ENCODE measurements at places on chromosomes 7 and 10.

GRCh38 chr10:17736223-17736622 lies 15.8 kb upstream of the TMEM236 start:
- no peak for DNase-seq

GRCh38 chr7:91620827-91621226 lies 259.7 kb downstream of the MTERF1 start:
- no peak for DNase-seq

DNA sequence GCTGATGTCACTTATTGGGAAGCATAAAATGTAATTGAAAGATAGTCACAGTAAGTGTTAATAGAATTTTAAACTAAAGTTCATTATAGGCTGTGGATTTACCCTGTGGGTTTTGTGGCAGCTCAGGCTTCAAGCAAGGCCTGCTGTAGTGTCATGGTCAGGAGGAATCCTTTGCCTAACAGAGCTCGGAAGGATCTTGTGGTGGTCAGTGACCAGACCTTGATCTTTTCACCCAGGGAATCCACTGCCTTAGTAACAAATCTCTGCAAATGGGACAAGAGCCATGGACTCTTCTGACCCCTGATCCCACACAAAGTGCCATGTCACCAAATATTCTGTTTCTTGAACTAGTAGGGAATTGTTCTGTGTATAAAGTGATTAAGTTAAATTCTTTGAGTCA lies 20.6 kb upstream of the HDAC9 start:
- DNase-seq = no peak

GRCh38 chr7:5827755-5828154 lies 46.3 kb upstream of the RNF216 start:
- DNase-seq = peak; percentile 13

GRCh38 chr7:71342202-71342601 lies 210.3 kb downstream of the GALNT17 start:
- no peak for DNase-seq

DNA sequence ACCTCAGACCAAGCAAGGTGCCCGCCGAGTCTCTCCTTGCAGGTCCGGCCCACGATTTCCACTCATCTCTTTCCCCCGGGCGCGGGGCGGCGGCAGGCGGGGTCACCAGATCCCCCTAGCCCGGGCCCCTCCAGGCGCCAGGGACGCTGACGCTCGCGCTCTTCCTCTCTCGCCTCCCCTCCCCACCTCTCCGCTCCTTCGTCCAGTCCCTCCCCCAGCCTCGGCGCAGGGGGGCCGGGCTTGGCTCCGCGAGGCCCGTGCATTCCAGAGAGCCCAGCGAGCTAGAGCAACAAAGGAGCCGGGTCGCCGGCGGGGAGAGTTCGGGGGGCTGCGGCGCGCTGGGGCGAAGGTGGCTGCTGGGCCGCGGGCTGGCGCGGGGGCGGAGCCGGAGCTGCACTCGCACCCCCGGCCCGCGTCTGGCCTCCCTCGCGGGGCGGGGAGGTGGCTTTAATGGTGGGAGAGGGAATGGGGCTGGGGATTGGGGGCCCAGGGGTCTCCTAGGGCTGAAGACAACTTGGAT lies at the start of gene SMO:
SMO (plus strand) TSS at position 262 of the 520 bp plus-strand sequence. CDS start 519 bp downstream, outside the sequence.
- peak; percentile 53 for DNase-seq

DNA sequence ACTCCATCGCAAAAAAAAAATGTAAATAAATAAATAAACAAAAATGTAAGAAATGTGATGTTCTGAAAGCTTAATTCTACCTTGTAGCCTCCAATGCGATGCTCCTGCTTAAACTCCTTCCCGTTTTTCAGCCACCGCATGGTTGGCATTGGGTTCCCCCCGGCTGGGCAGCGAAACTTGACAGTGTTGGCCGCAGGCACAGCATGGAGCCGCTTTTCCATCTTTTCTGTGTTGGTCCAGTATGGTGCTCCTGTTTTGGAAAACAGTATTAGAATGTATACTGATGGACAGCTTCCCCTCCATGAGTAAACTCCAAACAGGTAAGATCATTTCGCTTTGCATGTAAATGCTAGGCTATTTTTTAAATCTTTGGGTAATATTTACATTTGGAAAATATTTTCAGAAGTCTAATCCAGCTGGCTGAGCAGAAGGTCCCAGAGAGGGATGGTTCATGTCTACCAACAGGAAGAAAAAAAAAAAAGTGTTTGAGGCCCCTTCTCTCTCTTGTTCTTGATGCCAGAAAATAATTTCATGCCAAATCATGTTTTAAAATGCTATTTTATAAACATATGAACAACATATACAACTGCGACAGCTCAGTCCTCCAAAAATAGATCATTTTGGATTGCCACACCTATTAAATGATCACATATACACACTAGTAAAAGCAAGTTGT lies 46.9 kb downstream of the FGFR2 start:
- DNase-seq = no peak

DNA sequence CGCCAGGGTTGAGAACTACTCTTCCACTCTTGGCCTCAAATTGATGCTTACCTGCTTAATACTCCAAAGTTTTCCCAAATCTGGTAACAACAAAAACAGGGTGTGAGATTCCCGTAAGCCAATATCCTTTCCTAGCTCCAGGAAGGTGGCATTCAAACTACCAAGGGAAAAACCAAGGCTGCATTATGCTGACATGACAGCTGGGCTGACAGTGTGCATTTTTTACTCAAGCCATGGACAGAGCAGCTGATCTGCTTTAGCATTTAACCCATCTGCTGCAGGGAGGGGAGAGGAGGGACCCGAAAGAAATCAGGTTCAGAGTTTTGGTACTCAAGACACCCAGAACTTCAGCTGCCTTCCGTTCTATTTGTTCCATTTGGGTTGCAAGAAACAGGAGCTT lies 49.8 kb upstream of the RAPGEF5 start:
- no peak for DNase-seq

DNA sequence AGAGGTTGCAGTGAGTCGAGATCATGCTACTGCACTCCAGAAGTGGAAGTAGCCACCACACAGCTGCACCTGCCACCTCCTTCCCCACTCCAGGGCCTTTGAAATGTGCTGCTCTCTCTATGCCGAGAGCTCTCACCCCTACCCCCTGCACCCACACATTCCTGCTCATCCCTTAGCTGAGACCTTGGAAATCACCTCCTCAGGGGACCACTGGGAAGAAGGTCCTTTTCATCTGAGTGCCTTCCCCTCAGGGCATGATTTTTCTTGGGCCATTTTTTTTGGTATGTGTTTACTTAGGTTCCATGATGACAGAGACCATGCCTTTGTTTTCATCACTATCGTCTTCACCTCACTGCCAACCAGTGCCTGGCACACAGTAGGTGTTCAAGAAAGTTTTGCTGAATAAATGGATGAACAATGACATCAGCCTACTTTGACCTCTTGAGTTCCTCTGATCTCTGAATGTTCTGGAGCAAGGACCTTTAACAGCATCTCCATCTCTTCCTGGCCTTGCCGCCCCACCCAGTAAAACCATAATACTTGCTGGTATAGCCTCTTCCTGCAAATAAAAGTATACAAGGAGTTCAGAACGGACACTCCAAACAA lies 166.6 kb upstream of the KLF14 start:
- peak; percentile 40 for DNase-seq

DNA sequence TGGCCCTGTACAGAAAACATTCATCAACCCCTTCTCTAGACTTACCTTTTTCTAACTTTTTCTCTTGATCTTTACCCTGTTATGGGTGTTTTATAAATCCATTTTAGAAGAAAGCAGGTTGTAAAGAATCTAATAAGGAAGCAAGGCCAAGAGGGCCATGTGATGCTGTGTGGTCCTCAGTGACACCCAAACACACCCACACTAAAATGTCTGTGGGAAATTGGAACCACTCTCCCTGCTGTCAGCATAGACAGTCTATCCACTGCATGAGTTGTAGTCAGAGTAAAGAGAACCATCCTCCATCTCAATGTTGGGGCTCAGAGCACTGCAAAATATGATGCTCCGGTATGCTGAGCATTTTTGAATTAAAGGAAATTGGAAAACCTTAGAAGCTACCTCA lies 235.5 kb downstream of the SKIDA1 start:
- DNase-seq = no peak

- no peak for DNase-seq
Measured at GRCh38 chr7:38700116-38700515, 68.9 kb upstream of the AMPH start.

Data from EL (cell line).